ENCODE measurements at places on chromosomes 2 and 18.

DNA sequence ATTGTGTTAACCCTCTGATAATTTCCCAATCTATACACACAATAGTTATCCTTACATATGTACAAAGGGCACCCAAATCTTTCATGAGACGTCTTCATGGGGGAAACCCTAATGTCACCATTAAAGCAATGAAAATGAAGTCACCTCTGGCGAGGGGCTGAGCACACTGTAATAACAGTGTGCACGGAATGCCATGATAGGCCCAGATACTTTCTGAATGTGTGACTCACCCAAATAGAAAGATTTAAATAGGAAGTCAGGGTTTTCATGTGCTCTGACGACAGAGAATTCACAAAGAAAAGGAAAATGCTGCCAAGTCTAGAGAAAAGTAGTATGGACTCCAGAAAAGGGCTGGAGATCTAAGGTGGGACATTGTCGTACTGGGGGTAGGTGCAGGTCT lies 128.3 kb downstream of the SATB2 start:
- DNase-seq, result no peak

- no peak for DNase-seq
Measured at GRCh38 chr2:224086226-224086914, 47.3 kb upstream of the SERPINE2 start.

DNA sequence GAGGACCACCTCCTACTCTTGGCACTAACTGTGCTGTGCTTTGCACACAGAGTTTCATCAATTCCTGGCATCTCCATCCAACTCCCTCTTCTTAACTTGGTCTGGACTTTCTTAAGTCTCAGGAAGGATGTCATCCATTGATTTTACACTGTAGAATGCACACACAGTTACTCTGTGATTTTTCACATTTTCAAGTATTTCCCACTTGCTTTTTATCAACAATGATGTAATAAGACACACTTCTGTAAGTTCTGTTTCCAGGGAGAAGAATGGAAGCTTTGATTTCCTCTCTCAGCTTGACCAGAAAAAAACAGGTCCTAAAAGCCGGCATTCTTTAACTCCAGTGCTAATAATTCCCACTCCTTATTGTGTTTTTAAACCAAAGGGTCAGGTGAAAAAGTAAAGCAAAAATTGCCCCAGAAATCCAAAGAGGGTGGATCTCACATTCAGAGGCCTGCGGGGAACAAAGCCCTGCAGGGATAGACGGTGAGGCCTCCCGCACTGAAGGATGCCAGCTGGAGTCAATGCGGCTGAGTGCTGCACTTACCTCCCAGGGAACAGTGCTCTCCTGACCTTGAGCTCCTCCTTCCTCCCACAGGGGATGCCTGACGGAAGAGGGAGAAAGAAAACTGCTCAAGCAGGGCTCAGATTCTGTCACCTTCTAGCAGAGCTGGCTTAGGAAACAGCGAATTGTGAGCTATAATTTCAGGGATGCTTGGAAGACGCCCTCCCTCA lies 83.1 kb downstream of the PDCL3 start:
- no peak for DNase-seq

- no peak for DNase-seq
Measured at GRCh38 chr2:219388907-219389156, 1.1 kb upstream of the DNPEP start.

- DNase-seq, result no peak
Measured at GRCh38 chr2:43057026-43057741, 169.2 kb downstream of the ZFP36L2 start.

DNA sequence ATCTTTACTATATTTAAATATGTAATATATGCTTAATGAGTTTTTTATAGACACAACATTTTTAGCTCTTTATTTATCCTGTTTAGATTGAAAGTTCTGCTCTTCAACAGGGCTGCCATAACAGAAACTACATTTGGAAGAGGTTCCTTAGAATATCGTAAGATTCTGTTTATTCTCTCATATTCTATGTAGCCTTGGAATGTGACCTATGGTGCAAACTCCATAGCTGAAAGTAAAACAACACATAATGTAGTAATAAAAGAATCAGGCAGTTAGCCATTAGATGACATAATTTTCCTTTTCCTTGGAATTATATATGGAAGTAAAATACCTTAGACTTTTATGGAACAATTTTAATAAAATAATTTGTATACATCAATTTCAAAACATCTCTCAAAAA lies 91.3 kb downstream of the ZNF804A start:
- no peak for DNase-seq
